IPS DF 6.9 (cell line): ENCODE measurements at places on chromosomes 1 and 21.

- H3K27me3 ChIP-seq = no peaks in the 10 kb centered on the region
- DNase-seq = peak; percentile 5
- no peak overlapping the region for H3K27ac ChIP-seq
- no peak overlapping the region for H3K4me3 ChIP-seq
- H3K4me1 ChIP-seq = no peaks in the 10 kb centered on the region
Observed at GRCh38 chr1:60425528-60425927, 352.0 kb upstream of the C1orf87 start.

DNA sequence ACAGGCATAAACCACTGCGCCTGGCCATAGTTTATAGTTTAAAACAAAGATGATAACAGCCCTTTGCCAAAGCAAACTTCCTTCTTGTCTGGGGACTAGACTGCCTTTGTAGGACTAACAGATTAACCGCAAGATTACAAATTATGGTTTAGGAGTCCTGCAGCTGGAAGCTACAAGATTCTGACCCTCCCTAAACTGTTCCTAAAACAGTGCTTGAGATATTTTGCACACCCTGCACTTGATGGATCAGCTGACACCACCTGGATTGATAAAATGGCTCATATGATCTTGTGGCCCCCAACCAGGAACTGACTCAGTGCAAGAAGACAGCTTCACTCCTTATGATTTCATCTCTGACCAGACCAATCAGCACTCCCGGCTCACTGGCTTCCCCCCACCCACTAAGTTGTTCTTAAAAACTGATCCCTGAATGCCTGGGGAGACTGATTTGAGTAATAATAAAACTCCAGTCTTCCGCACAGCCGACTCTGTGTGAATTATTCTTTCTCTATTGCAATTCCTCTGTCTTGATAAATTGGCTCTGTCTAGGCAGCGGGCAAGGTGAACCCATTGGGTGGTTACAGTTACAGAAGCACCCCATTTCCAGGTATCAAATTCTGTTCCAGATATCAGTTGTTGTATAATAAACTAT, 13.8 kb upstream of the RNF11 start:
- no peak for DNase-seq
- no peaks in the 10 kb centered on the region for H3K27me3 ChIP-seq
- H3K4me1 ChIP-seq = no peaks in the 10 kb centered on the region
- H3K4me3 ChIP-seq = no peak overlapping the region
- H3K27ac ChIP-seq = no peak overlapping the region
- no peaks in the 10 kb centered on the region for H3K36me3 ChIP-seq

- no peak overlapping the region for H3K4me3 ChIP-seq
- DNase-seq = no peak
- no peaks in the 10 kb centered on the region for H3K4me1 ChIP-seq
- no peaks in the 10 kb centered on the region for H3K36me3 ChIP-seq
- H3K27ac ChIP-seq = no peak overlapping the region
Observed at GRCh38 chr1:100816049-100816448, 78.6 kb downstream of the EXTL2 start.

DNA sequence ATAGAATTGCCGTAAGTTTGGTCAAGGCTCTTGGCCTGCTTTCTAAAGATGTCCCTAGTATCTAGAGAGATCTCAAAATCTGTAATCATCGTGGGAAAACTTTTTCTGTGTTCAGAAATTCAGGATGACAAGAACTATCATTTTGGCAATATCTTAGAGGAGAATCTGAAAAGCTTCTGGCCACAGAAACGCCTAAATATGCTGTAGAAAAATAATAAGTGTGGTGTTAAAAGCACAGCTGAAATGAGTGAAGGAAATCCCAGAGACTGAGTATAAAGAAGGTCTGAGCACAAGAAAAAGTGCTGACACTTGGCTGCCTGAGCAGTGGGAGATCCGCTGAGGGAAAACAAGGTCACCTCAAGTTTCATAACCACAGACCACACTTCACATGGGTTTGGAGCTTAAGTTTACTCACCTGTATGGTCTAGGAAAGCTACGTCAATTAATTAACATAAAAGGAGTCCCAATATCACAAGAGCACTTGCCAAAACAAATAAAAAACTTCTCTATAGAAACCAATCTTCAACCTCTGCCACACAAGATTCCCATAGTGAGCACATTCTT, 235.2 kb upstream of the IRF2BP2 start:
- DNase-seq = no peak
- no peak overlapping the region for H3K4me3 ChIP-seq
- no peaks in the 10 kb centered on the region for H3K27me3 ChIP-seq
- no peak overlapping the region for H3K27ac ChIP-seq
- no peaks in the 10 kb centered on the region for H3K4me1 ChIP-seq
- no peaks in the 10 kb centered on the region for H3K36me3 ChIP-seq

GRCh38 chr1:117556341-117556740, 49.5 kb upstream of the TENT5C start:
- no peak overlapping the region for H3K4me3 ChIP-seq
- H3K27ac ChIP-seq = no peak overlapping the region
- no peaks in the 10 kb centered on the region for H3K27me3 ChIP-seq

DNA sequence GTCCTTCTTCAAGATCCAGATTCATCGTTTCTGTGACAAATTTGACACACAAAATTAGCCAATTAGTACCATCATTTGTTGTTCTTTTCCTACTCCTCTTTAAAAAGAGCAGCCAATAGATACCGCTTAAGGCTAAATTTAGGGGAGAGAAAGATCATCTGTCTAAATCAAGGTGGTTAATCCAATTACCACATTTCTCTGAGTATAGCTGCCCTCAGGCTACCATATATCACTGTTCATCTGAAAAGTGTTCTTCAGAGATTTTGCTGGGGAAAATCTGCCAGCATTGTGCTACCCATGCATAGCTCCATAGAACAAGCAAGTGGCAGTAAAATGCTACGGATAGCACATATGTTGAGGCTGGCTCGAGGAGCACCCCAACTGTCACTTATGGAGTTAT, 110.3 kb upstream of the ESRRG start:
- H3K4me3 ChIP-seq = no peak overlapping the region
- no peaks in the 10 kb centered on the region for H3K4me1 ChIP-seq
- H3K27me3 ChIP-seq = no peaks in the 10 kb centered on the region
- DNase-seq = no peak
- H3K27ac ChIP-seq = no peak overlapping the region

DNA sequence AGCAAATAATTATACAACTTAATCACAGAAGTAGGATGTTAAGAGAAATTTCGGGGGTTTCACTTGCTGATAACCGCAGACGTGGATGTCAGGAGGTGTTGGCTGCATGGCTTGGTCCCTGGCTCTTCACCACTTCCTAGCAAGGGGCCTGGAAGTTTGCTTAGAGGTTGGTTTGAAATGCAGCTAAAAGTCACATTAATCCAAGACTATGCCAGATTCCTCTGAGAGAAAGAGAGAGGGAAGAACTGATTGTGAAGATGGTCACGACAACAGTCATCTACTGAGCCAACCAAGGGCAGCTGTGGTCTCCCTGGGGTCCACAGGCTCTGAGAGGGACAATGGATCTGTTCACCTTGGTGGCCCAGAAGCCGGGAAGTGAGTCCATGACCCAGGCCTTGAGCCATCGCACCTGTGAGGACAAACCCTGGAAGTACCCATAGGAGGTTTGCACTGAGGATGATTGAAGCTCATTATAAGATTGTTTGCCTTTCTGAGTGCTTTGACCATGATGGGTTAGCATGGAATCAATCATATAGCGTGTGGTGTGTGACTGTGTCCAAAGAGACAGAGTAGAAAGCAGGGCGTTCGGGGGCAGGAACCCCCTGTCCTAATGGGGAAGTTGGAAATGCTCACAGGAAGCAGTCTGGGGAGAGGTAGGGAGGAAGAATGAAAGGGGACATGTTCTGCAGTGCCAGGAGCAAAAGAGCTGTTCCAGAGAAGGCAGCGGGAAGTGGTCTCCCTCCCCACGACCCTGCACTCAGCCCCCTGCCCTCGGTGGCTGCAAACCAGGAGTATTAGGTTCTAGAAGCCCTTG, 47.1 kb downstream of the UMODL1 start:
- no peak overlapping the region for H3K4me3 ChIP-seq
- no peaks in the 10 kb centered on the region for H3K27me3 ChIP-seq
- DNase-seq = no peak
- peaks cover 2% of the 10 kb centered on the region; the same call in 1 of the 2 replicates for H3K4me1 ChIP-seq

DNA sequence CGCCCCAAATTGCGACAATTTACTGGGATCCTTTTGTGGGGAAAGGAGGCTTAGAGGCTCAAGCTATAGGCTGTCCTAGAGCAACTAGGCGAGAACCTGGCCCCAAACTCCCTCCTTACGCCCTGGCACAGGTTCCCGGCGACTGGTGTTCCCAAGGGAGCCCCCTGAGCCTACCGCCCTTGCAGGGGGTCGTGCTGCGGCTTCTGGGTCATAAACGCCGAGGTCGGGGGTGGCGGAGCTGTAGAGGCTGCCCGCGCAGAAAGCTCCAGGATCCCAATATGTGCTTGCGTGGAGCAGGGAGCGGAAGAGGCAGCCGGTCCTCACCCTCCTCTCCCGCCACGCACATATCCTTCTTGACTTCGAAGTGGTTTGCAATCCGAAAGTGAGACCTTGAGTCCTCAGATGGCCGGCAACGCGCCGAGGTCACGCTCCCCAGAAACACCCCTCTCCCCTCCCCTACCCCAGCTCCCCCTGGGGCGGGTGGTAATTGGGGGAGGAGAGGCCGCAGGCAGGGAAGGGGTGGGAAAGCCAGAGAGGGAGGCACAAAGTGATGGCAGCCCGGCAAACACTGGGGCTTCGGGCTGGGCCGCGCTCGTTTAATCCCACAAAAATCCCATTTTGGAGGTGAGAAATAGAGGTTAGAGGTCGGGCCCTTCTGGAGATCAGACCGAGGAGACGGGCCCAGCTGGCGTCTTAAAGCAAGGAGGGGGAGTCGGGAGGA, 6.2 kb downstream of the SIM2 start:
- DNase-seq = no peak
- no peak overlapping the region for H3K27ac ChIP-seq
- peaks cover 8% of the 10 kb centered on the region; the same call in 1 of the 2 replicates for H3K4me1 ChIP-seq

GRCh38 chr21:45096217-45096616, 21.8 kb downstream of the ADARB1 start:
- H3K27me3 ChIP-seq = no peaks in the 10 kb centered on the region
- no peak overlapping the region for H3K27ac ChIP-seq
- no peaks in the 10 kb centered on the region; the same call in 1 of the 2 replicates for H3K4me1 ChIP-seq
- H3K36me3 ChIP-seq = peaks cover 3% of the 10 kb centered on the region; the same call in 1 of the 2 replicates

DNA sequence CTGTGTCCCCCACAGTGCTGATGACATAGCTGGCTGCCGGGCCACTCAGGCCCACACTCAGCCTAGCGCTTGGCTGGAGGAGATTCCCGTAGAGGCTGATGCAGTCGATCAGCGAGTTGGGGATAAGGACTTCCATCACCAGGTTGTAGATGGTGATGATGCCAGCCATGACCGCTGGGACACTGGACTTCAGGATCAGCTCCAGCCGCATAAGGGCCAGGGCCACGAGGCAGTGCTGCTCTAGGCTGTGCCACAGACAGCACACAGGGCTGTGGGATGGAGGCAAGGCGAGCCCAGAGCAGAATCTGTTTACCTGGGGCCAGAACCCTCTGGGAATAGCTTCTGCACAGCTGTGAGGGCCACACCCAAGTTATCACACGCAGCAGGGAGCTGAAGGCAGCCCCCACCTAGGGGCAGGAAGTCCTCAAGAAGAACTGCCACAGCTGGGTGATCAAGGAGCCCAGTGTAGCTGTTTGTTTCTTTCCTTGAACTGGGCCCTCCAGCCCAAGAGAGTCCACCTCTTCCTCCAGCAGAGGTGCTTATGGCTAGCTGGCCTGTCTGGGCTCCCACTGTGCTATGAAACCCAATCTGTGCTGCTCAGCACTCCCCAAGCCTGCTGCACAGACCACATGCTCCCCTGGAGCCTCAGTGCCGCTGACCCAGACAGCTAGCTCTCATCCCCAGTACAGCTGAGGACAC, 6.2 kb downstream of the SLC2A1 start:
- no peak overlapping the region for H3K27ac ChIP-seq
- no peak for DNase-seq
- H3K4me3 ChIP-seq = no peak overlapping the region
- no peaks in the 10 kb centered on the region for H3K27me3 ChIP-seq

- H3K4me1 ChIP-seq = no peaks in the 10 kb centered on the region
- H3K36me3 ChIP-seq = no peaks in the 10 kb centered on the region
- H3K27me3 ChIP-seq = no peaks in the 10 kb centered on the region
- no peak overlapping the region for H3K27ac ChIP-seq
- H3K4me3 ChIP-seq = no peak overlapping the region
Observed at GRCh38 chr21:15195768-15196167, 131.0 kb upstream of the NRIP1 start.

DNA sequence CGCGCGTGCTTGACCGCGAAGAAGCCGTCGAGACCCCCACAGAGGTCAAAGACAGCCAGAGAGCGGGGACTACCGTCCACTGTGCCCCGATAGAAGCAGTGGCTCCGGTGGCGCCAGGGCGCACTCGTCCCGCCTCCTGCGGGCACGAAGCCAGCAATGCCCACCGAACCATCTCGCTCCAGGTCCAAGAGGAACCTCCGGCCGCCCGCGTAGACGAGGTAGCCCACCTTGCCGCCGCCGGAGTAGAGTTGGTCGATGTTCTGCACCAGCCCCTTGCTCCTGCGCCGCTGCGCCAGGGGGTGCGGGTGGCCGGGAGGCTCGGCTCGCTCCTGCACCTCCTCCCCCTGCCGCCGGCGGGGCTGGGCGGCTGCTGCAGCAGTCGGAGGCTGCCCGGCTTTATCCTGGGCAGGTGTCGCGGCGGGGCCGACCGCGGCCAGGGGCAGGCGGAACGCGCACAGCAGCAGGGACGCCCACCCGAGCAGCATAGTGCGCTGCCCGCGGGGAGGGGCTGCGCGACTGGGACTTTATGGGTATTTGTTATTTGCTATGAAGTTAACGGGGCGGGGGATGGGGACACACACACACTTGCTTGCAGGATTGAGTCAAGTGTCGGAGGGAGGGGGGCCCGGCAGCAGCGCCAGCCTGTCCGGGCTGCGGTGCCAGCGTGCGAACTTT, 844 bp downstream of the ADAMTS5 start:
- peaks cover 5% of the 10 kb centered on the region; the same call in 1 of the 2 replicates for H3K27me3 ChIP-seq
- DNase-seq = no peak
- H3K27ac ChIP-seq = no peak overlapping the region
- H3K4me1 ChIP-seq = no peaks in the 10 kb centered on the region
- H3K36me3 ChIP-seq = no peaks in the 10 kb centered on the region
- H3K4me3 ChIP-seq = peak overlapping the region; percentile 48; the same call in 1 of the 2 replicates

DNA sequence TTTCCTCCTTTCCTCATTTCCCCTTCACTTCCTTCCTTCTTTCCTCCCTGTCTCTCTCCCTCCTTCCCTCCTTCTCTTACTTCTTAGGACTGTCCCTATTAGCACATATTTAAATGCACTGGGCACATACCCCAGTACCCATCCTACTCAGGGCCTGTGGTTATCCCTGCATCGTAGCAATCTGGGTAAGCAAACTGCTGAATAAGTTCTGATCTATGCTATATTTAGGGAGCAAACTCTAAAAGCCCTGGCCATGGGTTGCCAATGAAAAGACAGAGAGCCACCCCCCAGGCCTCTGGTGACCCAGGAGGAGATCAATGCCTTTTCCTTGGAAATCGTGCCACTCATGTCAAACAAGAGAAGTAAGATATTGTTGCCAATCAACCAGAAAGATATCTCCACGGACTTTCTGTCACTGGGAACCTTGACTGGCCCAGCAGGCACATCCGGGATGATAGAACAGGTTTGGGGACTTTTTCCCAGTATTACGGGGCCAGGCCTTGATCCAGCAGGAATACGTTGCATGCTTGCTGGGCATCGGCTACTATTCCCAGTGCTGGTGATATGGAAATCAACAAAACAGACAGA, 5.4 kb downstream of the FAM3B start:
- peaks cover 1% of the 10 kb centered on the region; the same call in 1 of the 2 replicates for H3K4me1 ChIP-seq
- no peaks in the 10 kb centered on the region for H3K27me3 ChIP-seq
- DNase-seq = no peak
- no peak overlapping the region for H3K4me3 ChIP-seq
- no peak overlapping the region for H3K27ac ChIP-seq
